Stromal cell of bone marrow (primary cell): ENCODE measurements at places on chromosomes 16 and 17.

- DNase-seq = no peak
These were observed 7.0 kb downstream of the VAC14 start for GRCh38 chr16:70793851-70794502.

- DNase-seq = no peak
These were observed 11.9 kb downstream of the TMEM204 start for GRCh38 chr16:1545044-1546040.

DNA sequence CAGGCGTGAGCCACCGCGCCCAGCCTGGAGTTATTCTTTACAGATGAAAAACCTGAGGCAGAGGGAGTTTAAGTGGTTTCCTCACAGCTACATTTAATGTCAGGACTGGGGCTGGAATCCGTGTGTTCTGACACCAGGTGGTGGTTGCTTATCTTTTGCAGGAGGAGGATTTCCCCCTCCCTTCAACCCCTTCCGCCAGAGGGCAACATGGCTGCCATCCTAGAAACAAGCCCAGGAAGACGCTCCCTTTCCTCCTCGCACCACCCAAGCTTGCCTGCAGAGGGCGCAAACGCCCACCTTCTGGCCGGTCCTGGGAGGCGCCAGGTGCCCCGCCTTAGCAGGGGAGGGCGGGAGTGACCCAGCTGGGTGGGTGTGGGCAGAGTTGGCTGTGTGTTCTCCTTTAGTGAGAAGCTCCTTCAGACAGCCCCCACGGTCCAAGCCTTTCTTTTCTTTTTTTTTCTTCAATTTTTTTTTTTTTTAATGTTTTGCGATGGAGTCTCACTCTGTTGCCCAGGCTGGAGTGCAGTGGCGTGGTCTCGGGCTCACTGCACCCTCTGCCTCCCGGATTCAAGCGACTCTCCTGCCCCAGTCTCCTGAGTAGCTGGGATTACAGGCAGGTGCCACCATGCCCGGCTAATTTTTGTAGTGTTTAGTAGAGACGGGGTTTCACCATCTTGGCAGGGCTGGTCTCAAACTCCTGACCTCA lies 9.9 kb upstream of the RAP1GAP2 start:
- DNase-seq = peak; percentile 40

DNA sequence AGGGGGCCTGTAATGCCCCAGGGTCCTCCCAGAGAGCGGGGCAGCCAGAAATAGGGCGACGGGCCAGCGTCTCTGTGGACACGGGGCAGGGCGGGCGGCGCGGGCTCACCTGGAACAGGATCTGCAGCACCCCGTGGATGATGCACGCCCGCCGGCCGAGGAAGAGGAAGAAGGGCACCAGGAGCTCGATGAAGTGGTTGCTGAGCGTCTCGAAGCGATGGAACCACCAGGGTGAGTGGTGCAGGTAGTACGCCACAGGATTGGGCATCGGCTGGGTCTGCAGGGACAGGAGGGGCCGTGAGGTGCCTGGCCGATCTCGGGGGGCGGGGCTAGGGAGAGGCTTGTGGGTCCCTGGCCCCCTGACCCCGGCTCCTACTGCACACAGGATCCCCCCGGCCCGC lies 78.9 kb upstream of the GNG13 start:
- DNase-seq = no peak

DNA sequence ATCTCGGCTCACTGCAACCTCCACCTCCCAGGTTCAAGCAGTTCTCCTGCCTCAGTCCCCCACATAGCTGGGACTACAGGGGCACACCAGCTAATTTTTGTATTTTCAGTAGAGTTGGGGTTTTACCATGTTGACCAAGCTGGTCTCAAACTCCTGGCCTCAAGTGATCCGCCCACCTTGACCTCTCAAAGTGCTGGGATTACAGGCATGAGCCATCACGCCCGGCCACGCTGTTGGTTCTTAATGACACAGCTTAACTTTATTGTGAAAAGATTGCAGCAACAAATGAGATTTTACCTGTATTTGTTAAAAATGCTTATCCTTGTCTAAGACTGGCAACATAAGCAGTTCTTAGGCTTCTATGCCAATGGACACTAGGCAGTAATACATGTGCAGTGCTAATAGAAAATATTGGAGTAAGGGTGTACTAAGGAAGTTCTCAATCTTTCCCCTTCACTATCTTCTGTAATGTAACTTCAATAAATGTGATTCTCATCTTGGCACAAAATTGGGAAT lies 2.9 kb downstream of the UBB start:
- DNase-seq = no peak

GRCh38 chr17:60641810-60642220 lies 35.8 kb upstream of the BCAS3 start:
- peak; percentile 58 for DNase-seq

GRCh38 chr16:62829084-62829483 lies 792.8 kb upstream of the CDH8 start:
- DNase-seq = no peak

GRCh38 chr16:48950184-48950583 lies 331.5 kb downstream of the CBLN1 start:
- peak; percentile 34 for DNase-seq

DNA sequence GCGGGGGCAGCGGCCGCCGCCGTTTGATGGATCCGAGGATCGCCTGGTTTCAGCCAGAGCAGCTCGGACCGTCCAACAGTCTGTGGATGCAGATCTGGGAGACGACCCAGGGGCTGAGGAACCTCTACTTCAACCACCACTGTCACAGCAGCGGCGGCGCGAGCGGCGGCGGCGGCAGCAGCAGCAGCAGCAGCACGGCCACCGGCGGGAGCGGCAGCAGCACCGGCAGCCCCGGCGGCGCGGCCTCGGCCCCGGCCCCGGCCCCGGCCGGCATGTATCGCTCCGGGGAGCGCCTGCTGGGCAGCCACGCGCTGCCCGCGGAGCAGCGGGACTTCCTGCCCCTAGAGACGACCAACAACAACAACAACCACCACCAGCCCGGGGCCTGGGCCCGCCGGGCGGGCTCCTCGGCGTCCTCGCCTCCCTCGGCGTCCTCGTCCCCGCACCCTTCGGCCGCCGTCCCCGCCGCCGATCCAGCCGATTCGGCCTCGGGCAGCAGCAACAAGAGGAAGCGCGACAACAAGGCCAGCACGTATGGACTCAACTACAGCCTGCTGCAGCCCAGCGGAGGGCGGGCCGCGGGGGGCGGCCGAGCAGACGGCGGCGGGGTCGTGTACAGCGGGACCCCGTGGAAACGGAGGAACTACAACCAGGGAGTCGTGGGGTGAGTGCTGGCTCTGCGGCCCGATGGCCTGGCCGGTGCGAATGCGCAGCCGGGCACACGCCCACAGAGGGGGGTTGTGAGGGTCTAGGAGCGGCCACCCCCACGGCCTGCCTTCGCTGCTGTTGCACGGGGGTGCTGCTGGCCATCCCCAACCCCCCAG lies 702 bp downstream of the TENT4B start:
- no peak for DNase-seq
